ENCODE measurements at places on chromosomes 7 and 10.
A peak's percentile ranks its signal among the peaks of the same experiment; 100 is the strongest.

GRCh38 chr7:50739744-50740435 is 42.8 kb downstream of the GRB10 start:
- peak; percentile 18 for DNase-seq

DNA sequence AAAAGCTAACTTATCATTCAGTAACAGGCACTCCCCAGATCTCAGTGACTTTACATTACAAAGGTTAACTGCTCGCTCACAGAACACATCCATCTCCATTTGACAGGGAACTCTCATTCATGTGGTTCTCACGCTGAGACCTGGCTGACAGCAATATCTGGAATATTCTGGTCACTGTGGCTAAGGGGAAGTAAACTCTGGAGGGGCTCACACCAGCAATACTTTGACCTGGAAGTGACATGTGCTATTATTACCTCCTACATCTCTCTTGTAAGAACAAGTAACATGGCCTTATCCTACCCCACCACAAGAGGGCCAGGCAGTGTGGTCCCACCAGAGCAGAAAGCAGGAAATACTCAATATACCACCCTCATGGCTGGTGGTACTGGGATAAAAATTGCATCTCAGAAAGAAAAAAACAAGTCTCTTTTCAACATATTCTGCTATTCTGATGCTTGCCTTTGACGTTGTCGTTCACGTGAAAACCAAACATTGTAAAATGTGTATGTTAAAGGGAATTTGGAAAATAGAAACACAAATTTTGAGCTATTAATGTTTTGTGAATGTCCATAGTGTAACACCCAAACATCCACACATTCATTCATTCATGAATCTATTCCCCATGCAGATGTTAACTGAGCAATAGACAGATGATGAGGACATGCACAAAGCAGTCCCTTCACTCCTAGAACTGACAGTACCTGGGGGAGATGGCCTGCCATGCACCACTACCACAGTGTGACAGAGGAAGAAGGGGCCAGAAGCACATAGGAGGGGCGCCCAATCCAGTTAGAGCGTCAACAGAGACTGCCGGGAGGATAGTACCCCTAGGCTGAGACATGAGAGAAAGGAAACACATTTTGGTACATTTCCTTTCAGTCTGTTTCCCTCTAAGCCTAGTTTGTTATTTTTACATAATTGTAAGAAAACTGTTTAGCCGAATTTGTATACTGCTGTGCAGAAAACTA is 166.0 kb upstream of the SP4 start:
- DNase-seq = peak; percentile 15

DNA sequence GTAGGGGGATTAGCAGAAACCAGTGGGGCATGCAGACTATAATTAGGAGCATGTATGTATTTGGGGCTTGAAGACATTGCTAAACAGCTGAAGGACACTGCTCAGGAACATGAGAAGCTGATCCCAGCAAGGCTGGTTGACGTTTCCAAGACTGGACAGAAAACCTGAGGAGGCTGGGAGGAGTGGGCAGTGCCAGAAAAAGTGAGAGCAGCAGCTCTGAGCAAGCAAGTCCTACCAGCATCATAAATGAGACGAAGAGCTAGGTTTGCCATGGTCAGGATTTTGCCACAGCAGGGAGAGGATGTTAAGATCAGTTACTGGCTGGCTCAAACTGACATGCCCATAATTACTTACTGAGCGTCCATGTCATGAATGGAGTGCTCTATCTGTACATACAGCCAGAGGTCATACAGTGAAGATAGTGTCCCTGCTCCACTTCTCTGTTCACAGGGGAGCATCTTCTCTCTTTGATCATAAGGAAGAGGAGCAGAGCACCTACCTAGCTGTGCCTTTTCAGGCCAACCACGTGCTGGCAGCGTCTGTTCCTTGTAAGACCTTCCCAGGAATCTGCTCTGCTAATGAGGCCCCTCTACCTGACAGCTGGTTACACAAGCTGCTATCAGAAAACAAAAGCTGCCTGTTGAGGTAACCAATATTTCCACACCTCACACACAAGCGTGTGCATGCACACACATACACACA is 44.7 kb downstream of the PDE1C start:
- no peak for DNase-seq

GRCh38 chr10:116082762-116083161 is 190.2 kb downstream of the GFRA1 start:
- DNase-seq = no peak

- DNase-seq = no peak
These were observed 12.1 kb downstream of the ZNF282 start for GRCh38 chr7:149207324-149208035.

DNA sequence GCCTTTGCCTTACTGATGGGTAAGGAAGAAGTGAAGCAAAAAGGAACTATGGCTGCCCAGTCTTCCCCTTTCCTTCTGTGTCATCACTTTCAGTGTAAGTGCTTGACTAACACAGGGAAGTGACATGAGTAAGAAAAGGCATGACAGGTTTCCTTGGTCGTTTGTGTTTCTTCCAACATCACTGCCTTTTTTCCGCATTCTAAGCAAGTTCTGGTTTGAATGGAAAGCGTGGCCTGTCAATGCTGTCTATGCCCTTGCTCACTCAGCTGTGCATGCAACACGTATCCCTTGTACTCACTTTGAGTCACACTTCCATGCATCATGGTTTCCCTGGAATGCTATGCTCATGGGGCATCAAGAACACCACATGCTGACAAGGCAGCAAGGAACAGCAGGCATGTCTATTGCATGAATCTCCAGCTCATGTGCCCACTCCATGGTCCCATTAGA is 111.8 kb downstream of the OAT start:
- no peak for DNase-seq
